ENCODE measurements at places on chromosomes 6 and 20.

- no peak for DNase-seq
Measured at GRCh38 chr6:101120747-101121146, 239.6 kb upstream of the ASCC3 start.

GRCh38 chr6:146950351-146950835 lies 253.8 kb upstream of the STXBP5 start:
- DNase-seq, result peak; percentile 11

DNA sequence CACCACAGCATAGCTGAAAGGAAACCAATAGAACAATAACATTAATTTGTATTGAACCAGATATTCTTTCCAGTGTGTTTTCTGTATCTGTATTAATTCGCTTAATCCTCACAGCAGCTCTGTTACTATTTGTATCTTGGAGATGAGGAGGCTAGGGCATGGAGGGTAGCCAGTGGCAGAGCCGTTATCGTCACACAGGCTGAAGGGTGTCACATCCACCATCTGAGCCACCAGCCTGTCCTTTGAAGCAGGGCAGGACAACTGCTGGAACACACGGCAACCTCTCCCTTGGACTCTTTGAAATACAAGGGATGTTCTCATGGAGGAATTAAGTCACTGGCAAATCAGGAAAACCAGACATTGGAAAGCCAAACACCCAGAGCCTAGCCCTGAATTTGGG lies 628.0 kb upstream of the CDH4 start:
- no peak for DNase-seq

DNA sequence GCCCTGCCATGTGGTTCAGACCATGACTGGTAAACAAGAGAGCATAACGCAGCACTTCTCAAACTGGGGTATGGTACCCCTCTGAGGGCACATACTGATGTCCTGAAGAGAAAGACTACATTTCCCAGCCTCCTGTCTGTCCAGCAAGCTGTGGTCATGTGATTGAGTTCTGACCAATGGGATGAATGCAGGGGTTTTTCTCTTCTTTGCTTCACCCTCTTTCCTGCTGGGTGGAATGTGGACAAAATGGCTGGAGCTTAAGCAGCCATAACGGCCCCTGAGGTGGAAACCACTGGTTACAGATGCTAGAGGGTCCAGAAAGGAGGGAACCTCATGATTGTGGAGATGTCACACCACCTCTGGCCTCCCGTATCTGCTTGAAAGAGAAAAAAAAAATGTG lies 19.4 kb upstream of the KCNB1 start:
- DNase-seq, result no peak

DNA sequence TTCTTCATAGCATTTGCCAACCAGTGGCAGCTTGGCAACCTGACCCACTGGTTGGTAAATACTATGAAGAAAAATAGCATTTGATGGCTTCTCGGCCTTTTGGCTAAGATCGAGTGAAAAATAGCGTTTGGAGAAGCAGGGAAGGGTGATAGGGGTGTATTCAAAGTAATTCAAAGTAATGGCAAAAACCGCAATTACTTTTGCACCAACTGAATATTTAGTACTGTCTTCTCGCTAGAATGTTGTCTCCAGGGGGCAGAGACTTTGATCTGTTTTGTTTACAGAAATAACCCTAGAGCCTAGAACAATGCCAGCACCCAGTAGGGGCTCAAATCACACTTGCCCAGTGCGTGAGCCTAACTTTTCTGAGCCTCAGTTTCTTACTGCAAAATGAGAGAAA lies 106.1 kb downstream of the CDC5L start:
- DNase-seq, result no peak

GRCh38 chr6:145948328-145948727 lies 15.8 kb downstream of the SHPRH start:
- no peak for DNase-seq

GRCh38 chr20:17681726-17682102 lies 328 bp downstream of the RRBP1 start:
- no peak for DNase-seq

DNA sequence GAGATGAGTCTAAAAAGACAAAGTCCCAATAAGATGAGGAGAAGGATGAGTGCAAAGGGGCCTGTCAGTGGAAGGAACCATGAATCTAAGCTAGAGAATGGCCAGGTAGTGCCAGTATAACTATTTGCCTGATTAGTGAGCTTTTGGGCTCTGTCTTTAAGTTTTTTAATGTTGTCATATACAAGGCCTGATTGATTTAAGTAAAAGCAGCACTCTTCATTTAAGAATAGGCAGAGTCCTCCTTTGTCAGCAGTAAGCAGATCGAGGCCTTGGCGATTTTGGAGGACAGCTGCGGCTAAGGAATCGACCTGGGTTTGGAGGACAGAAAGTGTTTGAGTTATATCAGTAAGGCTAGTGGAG lies 753.4 kb upstream of the ADGRB3 start:
- DNase-seq, result no peak

DNA sequence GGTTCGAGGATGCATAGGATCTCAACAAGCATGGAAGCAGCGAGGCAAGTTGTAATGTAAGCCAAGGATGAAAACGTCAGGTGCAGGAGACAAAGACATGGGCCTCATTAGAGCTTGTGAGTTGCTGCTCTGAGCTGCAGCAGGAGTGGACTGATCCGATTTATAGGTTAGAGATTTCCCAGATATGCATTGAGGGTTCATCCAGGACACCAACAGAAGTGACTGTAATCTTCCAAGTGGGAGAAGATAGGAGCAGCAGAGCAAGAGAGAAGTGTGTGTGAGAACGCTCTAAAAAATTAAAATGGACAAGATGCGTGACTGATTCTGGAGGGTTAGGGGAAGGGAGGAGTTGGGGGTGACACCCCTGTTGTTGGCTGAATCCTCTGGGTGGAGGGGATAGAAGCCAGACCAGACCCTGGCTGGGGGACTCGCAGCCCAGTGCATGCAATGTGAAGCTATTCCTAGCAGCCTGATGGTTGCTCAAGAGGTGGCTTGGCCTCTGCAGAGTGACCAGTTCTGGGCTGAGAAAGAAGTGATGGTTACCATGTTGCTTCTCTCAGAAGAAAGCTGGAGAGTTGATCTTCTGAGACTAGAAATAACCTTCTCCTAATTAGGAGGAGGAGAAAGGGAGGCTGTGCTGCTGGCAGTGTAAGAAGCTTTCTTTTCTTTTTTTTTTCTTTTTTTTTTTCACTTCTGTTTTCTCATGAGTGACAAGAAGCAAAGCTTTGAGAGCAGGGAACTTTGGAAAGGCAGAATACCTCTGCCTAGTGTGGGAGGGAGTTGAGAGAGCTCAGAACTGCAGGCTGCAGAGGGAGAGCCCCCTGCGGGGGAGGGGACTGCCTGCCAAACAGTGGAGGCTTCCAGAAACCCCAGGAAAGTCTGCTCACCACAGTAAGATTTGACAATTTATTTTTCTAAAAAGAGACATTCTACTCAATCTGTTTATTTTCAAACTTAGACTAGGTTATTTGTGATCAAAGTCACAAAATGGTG lies 116.9 kb downstream of the SLX4IP start:
- DNase-seq, result peak; percentile 31

- no peak for DNase-seq
Measured at GRCh38 chr6:32637883-32638282, 677 bp downstream of the HLA-DQA1 start.

- DNase-seq, result no peak
Measured at GRCh38 chr20:63881451-63882226, 13.3 kb upstream of the DNAJC5 start.

DNA sequence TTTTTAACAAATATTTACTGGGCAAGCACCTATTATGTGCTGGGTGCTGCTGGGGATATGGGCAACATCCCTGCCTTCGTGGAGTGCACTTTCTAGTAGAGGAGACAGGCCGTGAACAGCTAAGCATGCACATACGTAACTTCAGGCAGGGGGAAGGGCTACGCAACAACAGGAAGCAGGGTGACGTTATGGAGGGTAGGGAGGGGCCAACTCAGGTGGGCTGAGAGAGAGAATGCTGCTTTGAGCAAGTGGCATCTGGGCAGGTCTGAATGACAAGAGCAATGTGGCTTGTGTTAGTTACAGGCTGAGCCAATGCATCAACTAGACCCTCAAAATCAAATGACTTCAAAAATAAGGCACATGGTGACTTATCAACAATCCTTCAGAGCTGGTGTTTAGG lies 112.1 kb downstream of the CDC5L start:
- no peak for DNase-seq

DNA sequence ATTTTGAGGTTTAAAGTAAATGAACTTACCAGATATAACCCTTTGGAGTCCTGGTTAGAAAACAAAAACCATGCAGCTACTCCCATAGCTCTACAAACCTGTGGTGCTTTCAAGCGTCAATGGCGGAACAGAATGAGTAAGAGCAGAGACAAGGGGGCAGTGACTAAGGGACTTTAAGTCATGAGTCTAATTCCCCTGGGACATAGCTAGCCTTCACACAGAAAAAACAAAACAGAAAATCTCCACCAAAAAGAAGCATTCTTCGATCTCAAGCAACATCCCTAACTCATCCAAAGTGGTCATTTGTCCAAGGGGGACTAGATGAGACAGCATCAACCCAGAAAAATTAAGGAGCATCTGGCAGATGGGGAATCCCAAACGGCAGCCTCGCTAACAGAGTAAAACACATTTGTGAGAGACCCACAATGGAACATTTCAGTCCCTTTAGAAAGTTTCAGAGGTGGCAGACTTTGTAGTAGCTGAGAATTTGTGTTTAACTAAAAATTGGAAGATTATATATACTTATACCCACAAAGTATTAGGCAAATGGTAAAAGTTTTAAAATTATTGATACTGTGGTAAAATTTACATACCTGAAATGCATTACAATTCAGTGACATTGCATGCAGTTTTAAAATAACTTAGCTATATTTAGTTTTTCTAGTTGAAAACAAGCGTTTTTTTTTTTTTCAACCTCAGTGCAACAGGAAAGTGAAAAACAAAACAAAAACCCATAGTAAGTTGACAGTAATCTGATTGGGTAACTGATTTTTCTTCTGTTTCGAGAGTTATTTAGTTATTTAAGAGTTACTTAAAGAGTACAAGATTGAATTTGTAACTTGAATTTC lies 67.5 kb downstream of the KCNQ5 start:
- no peak for DNase-seq

DNA sequence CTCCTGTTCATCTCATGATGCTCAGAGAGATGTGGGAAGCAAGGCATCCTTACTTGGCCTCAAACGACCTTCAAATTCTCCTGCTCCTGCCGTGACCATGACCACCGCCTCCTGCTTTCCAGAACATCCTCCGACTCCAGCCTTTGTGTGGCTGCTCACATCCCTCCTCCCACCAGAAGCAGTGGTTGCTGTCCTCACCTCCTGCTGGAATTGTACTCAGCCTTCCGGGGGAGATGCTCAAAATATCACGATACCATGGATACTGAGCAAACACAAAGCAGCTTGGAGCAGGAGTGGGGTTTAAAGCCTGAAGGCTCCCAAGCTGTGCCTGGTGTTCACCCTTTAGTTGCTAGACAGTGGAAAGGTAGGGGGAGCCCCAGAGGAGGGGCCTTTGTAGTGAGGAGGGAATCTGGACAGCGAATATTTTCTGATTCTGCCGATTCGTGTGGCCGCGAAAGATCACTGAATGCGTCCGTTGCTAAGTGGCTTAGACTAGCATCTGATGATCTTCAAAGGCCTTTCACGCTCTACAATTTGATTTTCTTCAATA lies 9.3 kb upstream of the DUSP22 start:
- DNase-seq, result no peak

- DNase-seq, result no peak
Measured at GRCh38 chr6:118606268-118606667, 45.1 kb downstream of the CEP85L start.

GRCh38 chr6:34316431-34317171 lies 67.8 kb upstream of the SMIM29 start:
- DNase-seq, result no peak

DNA sequence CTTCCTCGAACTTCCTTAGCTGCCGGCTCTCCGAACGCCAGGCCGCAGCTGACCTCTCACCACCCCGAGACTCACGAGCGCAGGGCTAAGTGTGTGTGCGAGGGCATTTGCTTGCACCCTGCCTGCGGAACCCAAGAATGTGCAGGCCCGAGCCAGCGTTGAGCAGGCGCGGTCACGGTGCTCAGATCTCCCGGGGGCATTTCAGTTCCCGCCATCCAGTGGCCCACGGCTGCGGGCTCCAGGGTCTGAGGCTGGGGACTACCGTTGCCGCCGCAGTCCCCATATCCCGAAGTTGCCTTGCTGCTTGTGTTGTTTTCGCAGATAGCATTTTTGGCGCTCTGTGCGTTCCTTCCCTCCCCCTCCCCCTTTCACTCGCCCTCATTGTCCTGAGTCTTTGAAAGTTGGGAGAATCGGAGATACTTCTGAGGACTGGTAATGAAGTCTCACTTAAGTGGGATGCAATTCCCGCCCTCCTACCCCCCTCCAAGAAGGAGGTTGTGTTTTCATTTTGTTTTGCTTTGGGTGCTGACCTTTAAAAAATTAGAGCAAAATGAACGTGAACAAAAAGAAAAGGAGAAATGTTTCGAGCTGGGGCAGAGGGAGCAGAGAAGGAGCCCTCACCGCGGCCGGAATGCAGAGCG lies 1.7 kb downstream of the NR2E1 start:
- peak; percentile 27 for DNase-seq

GRCh38 chr6:69238067-69238466 lies 558.7 kb downstream of the LMBRD1 start:
- DNase-seq, result no peak

GRCh38 chr6:111200350-111201243 lies 113.3 kb downstream of the SLC16A10 start:
- DNase-seq, result no peak

- DNase-seq, result no peak
Measured at GRCh38 chr6:85092226-85092625, 327.8 kb upstream of the TBX18 start.

DNA sequence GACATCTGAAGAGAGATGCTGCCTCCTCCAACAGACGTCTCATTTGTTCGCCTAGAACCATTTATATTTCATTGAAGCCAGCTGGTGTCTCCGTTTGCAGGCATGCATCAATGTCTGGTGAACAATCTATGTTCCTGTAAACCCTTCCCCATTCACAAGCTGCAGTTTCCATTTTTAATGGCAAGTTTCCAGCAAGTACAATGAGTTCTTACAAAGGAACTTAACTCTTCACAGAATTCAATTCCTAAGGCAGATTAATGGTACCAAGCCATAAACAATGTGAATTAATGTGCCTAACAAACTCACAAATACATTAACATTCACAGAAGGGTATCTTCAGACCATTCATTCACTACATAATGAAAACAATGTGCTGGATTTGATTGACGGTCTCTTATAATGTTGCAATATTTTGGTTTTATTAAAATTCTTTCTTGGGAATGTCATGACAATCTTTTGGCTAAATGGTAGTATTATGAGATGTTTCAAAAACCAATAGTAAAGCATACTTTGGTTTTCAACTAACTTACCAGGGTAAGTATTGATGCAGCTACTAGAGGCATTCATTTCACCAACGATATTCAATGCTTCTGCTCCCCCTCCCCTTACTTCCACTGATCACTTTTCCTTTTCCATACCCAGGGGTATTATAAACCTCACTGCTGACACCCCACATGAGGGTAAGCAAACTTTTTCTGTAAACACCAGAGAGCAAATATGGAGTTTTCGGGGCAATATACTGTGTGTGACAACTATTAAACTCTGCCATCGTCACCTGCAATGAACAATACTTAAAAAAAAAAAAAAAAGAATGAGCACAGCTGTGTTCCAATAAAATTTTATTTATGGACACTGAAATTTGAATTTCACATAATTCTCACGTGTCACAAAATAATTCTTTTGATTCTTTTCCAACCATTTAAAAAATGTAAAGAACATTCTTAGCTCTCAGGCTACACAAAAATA lies 4.2 kb downstream of the AKIRIN2 start:
- DNase-seq, result no peak

Measured in stimulated activated CD4-positive, alpha-beta T cell treated with anti-CD3 and anti-CD28 coated beads, Interleukin-15, amount 100 ng/mL, for 24 hours (primary cell).